ENCODE measurements at places on chromosomes 4 and X.

DNA sequence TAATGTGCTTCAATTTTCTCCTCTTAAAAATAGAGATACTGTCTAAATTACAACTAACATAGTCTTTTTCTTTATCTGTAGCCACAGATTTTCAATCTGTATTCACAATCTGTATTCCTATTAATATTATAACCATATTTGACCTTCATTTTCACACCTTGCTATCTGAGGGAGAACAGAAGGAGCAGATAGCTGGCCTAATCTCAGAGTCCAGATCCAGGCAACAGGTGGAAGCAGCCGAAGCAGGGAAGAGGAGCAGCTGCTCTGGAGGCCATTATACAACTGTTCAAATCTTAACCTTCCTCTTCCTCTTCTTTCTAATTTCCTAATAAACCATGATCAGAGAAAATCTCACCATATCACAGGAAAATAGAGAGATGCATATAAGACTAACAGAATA, 14.2 kb downstream of the SEPSECS start:
- no peak overlapping the region for H3K27ac ChIP-seq
- H3K4me1 ChIP-seq, result no peaks in the 10 kb centered on the region
- no peaks in the 10 kb centered on the region for H3K27me3 ChIP-seq
- no peak overlapping the region for H3K4me3 ChIP-seq

GRCh38 chrX:11257711-11258110, 35.5 kb upstream of the AMELX start:
- no peak overlapping the region for H3K27ac ChIP-seq
- DNase-seq, result no peak
- H3K27me3 ChIP-seq, result no peaks in the 10 kb centered on the region

DNA sequence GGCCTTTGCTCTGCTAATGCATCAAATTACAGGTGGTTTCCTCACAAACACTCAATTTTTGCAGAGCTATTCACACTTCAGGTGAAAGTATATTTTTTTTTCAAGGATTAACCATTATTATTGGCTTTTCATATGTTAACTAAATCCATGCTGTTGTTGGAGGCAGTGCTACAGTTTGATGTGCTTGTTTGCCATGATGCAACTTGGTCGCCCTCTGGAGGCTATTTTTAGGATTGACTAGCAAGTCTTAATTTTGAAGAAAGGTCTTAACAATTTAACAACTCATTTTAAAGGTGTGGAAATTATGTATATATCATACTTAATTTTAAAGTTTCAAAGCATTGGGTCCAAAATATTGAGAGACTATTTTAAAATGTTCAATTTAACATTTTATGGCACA, 168.8 kb upstream of the FAM47A start:
- no peaks in the 10 kb centered on the region for H3K27me3 ChIP-seq
- H3K4me3 ChIP-seq, result no peak overlapping the region
- no peaks in the 10 kb centered on the region for H3K4me1 ChIP-seq
- H3K27ac ChIP-seq, result no peak overlapping the region

- no peaks in the 10 kb centered on the region for H3K36me3 ChIP-seq
- no peak overlapping the region for H3K27ac ChIP-seq
- H3K4me3 ChIP-seq, result no peak overlapping the region
- no peaks in the 10 kb centered on the region for H3K27me3 ChIP-seq
- DNase-seq, result no peak
- H3K4me1 ChIP-seq, result no peaks in the 10 kb centered on the region
Measured at GRCh38 chrX:24859211-24859841, 156.4 kb downstream of the ARX start.

DNA sequence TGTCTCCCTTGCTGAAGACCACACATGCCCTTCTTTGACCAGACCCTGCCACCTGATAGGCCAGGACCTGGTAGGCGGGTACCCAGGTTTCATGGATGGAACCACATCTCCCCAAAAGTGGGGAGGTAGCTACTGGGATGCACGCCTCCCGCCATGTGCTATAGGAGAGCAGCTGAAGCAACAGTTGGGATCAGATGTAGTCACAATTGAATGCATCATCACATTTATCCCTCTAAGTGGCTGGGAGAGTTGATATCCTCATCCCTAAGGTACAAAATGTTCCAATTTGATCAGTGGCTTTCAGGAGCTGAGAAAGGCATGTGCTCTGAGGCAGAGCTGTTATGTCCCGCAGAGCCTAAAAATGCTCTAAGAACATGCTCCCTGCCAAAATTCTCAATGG, 54.0 kb upstream of the MTM1 start:
- no peaks in the 10 kb centered on the region for H3K36me3 ChIP-seq
- H3K27ac ChIP-seq, result no peak overlapping the region
- H3K4me1 ChIP-seq, result no peaks in the 10 kb centered on the region
- H3K4me3 ChIP-seq, result no peak overlapping the region
- no peaks in the 10 kb centered on the region for H3K27me3 ChIP-seq
- DNase-seq, result no peak

- H3K27me3 ChIP-seq, result no peaks in the 10 kb centered on the region
- H3K4me3 ChIP-seq, result no peak overlapping the region
Measured at GRCh38 chrX:65702956-65703355, 35.5 kb downstream of the MSN start.

DNA sequence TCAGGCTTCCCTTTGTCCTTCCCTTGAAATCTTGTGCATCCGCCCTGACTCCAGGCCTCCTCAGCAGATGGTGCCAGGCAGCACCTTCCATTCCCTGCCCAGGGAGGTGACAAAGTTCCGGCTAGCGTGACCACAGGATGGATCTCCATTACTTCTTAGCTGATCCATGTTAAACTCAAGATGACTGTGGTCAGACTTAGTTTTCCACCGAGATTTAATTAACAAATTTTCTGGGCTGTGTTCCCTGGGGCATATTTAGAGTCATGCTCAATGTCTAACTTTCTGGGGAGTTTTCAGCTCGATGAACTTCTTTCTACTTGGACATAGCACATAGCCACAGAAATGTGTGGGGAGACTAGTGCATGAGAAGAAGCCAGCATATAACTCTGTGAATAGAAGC, 215.1 kb upstream of the SFRP2 start:
- no peak overlapping the region for H3K27ac ChIP-seq
- H3K4me1 ChIP-seq, result no peaks in the 10 kb centered on the region
- no peak for DNase-seq
- H3K4me3 ChIP-seq, result no peak overlapping the region
- H3K27me3 ChIP-seq, result peaks cover 2% of the 10 kb centered on the region

DNA sequence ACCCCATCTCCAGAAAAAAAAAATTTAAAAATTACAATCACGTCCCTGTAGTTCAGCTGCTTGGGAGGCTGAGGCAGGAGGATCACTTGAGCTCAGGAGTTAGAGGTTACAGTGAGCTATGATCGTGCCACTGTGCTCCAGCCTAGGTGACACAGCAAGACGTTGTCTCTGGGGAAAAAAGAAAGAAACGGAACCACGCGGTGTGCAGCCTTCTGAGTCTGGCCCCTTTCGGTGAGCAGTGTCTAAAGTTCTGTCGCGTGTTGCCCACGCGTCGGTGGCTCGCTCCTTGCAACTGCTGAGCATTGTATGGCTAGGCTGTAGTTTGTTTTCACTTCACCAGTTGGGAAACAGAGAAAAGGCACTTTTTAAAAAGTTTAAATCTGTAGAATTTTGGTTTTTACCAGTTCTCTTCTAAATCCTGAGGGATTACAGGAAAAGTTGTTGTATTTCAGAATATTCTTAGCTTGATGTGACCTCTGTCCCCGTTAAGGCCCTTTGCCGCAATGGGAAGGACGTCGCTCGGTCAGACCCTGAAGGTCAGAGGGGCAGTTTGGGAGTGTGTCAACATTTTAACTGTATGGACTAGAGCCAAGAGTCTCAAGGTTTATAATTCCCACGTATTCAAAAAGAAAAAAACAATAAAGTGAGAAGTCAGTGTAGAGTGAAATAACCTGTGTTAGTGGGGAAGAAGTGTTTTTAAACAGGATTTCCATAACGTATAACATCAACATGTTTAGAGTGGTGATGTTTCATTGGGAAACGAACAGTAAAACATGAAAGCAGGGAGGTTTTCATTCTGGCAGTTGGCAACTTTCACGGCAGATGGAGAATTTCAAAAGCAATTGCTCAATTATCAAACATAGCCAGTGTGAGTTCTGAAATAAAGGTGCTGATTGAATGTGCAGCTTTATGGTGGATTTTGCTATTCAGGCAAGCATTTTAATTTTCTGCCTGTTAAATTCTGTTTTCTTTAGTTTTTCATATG, 45.8 kb upstream of the MSANTD1 start:
- no peaks in the 10 kb centered on the region for H3K27me3 ChIP-seq
- H3K36me3 ChIP-seq, result peaks cover 23% of the 10 kb centered on the region
- peak overlapping the region; percentile 82 for H3K4me3 ChIP-seq
- DNase-seq, result no peak

GRCh38 chrX:15971696-15972095, 117.1 kb upstream of the AP1S2 start:
- H3K36me3 ChIP-seq, result no peaks in the 10 kb centered on the region
- DNase-seq, result no peak
- H3K27me3 ChIP-seq, result no peaks in the 10 kb centered on the region
- no peak overlapping the region for H3K27ac ChIP-seq

GRCh38 chr4:6885953-6886557, 23.6 kb upstream of the TBC1D14 start:
- no peaks in the 10 kb centered on the region for H3K27me3 ChIP-seq
- H3K4me3 ChIP-seq, result no peak overlapping the region
- peaks cover 7% of the 10 kb centered on the region for H3K4me1 ChIP-seq
- peak; percentile 60 for DNase-seq

- H3K27ac ChIP-seq, result no peak overlapping the region
- no peak overlapping the region for H3K4me3 ChIP-seq
- DNase-seq, result no peak
- peaks cover 3% of the 10 kb centered on the region for H3K4me1 ChIP-seq
- peaks cover 10% of the 10 kb centered on the region for H3K36me3 ChIP-seq
Measured at GRCh38 chr4:86961116-86961515, 26.3 kb downstream of the AFF1 start.

- H3K27me3 ChIP-seq, result no peaks in the 10 kb centered on the region
- H3K27ac ChIP-seq, result no peak overlapping the region
- DNase-seq, result no peak
- peaks cover 30% of the 10 kb centered on the region for H3K4me1 ChIP-seq
- H3K4me3 ChIP-seq, result no peak overlapping the region
Measured at GRCh38 chrX:24166078-24166477, 16.5 kb downstream of the ZFX start.

GRCh38 chr4:137627739-137628460, 95.6 kb upstream of the PCDH18 start:
- no peaks in the 10 kb centered on the region for H3K36me3 ChIP-seq
- no peak for DNase-seq
- no peak overlapping the region for H3K27ac ChIP-seq
- H3K4me1 ChIP-seq, result no peaks in the 10 kb centered on the region
- H3K4me3 ChIP-seq, result no peak overlapping the region

GRCh38 chrX:54776987-54777672, 20.9 kb downstream of the ITIH6 start:
- no peaks in the 10 kb centered on the region for H3K27me3 ChIP-seq
- H3K27ac ChIP-seq, result no peak overlapping the region
- H3K4me3 ChIP-seq, result no peak overlapping the region
- no peaks in the 10 kb centered on the region for H3K36me3 ChIP-seq

GRCh38 chr4:165537028-165537648, 158.3 kb downstream of the CPE start:
- H3K27ac ChIP-seq, result no peak overlapping the region
- peak; percentile 12 for DNase-seq
- no peaks in the 10 kb centered on the region for H3K36me3 ChIP-seq
- H3K4me3 ChIP-seq, result no peak overlapping the region
- peaks cover 1% of the 10 kb centered on the region for H3K27me3 ChIP-seq

GRCh38 chr4:87101543-87102199, 118.7 kb downstream of the KLHL8 start:
- H3K4me3 ChIP-seq, result no peak overlapping the region
- H3K27me3 ChIP-seq, result no peaks in the 10 kb centered on the region
- peak overlapping the region; percentile 74 for H3K27ac ChIP-seq
- peaks cover 11% of the 10 kb centered on the region for H3K36me3 ChIP-seq

DNA sequence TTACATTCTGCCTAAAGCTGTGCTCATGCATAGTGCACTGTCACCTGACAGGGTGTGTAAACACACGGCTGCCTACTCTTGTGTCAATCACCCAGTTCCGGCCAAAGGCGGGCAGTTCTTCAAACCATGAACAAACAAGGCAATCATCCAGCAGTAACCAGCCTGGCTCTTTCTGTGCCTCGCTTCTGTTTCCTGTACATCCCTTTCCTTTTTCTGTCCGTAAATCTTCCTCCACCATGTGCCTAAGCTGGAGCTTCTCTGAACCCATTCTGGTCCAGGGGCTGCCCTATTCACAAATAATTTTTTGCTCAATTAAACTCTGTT, 60.8 kb upstream of the CBR4 start:
- no peak for DNase-seq
- no peaks in the 10 kb centered on the region for H3K27me3 ChIP-seq
- no peak overlapping the region for H3K27ac ChIP-seq
- no peaks in the 10 kb centered on the region for H3K36me3 ChIP-seq

- no peaks in the 10 kb centered on the region for H3K36me3 ChIP-seq
- H3K4me1 ChIP-seq, result peaks cover 13% of the 10 kb centered on the region
- no peak for DNase-seq
- H3K27ac ChIP-seq, result no peak overlapping the region
- peaks cover 45% of the 10 kb centered on the region for H3K27me3 ChIP-seq
- no peak overlapping the region for H3K4me3 ChIP-seq
Measured at GRCh38 chr4:76687746-76688448, 210.0 kb downstream of the SOWAHB start.

DNA sequence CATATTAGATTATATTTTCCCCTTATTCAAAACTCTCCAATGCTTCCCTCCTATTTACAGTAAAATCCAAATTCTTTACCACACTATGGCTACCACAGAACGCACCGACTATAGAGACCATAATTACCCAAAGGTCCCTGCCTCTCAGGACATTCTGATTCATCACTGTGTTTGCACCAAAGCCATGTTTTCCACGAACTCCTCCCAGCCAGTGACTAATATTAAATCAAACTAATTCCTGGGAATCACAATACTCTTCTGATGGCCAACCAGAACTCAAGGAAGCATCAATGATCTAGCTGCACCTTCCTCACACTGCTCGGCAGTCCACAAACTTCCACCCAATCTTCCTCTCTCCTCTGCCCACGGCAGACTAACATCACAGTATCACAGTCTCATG, 24.2 kb upstream of the EDNRA start:
- H3K4me1 ChIP-seq, result no peaks in the 10 kb centered on the region
- no peak overlapping the region for H3K27ac ChIP-seq
- DNase-seq, result no peak
- H3K4me3 ChIP-seq, result no peak overlapping the region
- no peaks in the 10 kb centered on the region for H3K36me3 ChIP-seq
- no peaks in the 10 kb centered on the region for H3K27me3 ChIP-seq

GRCh38 chr4:81030061-81030980, at the start of gene BMP3:
Gene BMP3, plus strand, starts transcription at chr4:81030708. Its CDS starts 577 bp downstream, at chr4:81031285.
- no peak within 1 kb of the TSS for H3K4me3 ChIP-seq
- peak; percentile 1 for DNase-seq
- peaks cover 25% of the 10 kb centered on the region for H3K27me3 ChIP-seq
- H3K4me1 ChIP-seq, result peaks cover 3% of the 10 kb centered on the region
- no peak within 1 kb of the TSS for H3K27ac ChIP-seq

DNA sequence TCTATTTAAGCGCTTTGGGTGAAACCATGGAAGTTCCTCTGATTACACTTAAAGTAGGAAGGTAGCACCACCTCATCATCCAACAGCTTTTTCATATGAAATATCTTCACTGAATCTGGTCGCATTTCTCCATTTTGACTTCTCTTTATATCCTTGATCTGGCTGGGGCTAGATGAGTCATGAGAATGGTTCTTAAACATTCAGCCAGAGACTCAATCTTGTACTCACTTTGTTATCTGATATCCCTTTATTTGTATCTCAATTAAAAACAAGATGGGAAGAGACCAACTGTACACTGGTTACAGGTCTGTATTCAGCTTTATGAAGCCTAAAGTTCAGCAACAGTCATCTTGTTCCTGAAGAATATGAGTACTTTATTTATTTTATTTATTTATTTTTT, 84.9 kb downstream of the CBLL2 start:
- no peaks in the 10 kb centered on the region for H3K27me3 ChIP-seq
- DNase-seq, result no peak

GRCh38 chr4:189088780-189089179, 851.9 kb upstream of the FRG1 start:
- no peaks in the 10 kb centered on the region for H3K4me1 ChIP-seq
- H3K36me3 ChIP-seq, result no peaks in the 10 kb centered on the region
- H3K4me3 ChIP-seq, result no peak overlapping the region
- no peak for DNase-seq

Measured in CD4-positive, CD25-positive, alpha-beta regulatory T cell (primary cell).